ENCODE measurements at places on chromosomes 7 and 10. TPM values are rescaled to one million over a fixed set of nuclear protein-coding genes. Genes with fewer than 3 reads are reported as not detected.

Gene VENTX
- 0.12 TPM for total RNA-seq

DNA sequence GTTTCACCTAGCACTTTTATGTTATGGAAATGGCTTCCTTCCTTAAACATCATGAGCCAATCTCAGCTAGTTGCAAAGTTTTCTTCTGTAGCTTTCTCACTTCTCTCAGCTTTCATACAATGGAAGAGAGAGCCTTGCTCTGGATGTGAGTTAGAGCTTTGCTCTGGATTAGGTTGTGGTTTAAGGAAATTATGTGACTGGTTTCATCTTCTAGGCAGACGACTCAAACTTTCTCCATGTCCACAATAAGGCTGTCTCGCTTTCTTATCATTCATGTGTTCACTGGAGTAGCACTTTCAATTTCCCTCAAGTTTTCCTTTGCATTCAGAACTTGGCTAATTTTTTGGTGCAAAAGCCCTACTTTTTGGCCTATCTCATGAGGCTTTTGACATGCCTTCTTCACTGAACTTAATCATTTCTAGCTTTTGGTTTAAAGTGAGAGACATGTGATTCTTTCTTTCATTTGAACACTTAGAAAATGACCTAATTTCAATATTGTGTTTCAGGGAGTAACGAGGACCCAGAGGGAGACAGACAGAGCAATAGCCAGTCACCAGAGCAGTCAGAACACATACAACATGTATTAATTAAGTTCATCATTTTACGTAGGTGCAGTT, 49.8 kb downstream of the CNOT4 start:
- no peak for ATAC-seq

GRCh38 chr7:55260171-55260570, 105.0 kb upstream of the LANCL2 start:
- no peak for ATAC-seq

- no peak for ATAC-seq
Measured at GRCh38 chr7:102895602-102896001, 17.2 kb upstream of the LRRC17 start.

Gene PNLIPRP3
- 1.2 TPM for total RNA-seq

Gene PNLIPRP2
- not detected for total RNA-seq

Gene MMD2
- not detected for total RNA-seq

DNA sequence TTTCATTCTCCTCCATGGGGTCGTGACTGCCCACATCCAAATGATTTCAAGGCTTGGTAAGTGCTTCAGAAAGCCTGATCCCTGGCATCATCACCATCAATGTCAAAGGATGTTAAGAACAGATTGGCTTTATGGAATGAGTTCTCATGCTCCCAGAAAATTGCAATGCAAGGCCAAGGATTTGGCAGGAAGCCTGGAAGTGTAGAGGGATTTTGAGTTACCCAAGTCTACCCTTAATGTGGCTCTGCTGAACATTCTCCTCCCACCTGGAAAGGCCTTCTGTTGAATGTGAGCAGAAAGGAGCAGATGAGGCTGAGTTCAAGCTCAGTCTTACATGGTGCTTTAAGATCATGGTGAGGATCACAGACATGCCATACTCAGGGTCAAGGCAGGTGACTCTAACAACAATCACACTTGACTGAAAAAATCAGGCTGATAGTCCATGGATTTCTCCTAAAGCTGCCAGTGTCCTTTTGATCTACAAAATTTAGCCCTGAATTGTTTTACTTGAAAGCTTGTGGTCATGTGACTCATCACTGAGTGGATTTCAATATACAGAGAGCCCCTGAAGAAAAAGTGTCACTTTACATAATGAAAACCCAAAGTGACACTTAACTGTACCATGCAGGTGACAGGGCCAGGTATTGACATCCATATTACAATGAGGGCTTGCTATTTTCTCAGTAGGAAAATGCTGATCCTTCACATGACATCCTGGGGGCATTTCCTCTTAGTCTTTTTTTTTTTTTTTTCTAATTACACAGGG, 111.1 kb upstream of the PDLIM1 start:
- no peak for ATAC-seq

DNA sequence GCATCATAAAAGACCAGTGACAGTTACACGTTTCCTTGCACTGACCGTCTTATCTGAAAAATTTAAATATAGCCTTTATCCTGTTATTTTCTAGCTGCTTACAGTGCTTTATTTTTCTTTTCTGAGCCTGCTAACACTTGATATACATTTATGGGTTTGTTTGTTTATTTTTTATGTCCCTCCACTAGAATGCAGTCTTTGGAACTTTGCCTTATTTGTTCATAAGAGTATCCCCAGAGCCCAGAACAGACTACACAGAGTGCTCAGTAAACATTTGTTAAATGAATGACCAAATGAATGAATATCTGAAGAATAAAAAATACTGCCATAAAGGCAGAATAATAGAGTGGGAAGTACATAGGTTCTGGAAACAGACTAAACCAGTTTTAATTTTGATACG, 202.3 kb upstream of the LRRN3 start:
- ATAC-seq: no peak

Gene CCL24
- 0.56 TPM for total RNA-seq

Gene RABGEF1
- total RNA-seq: 26.9 TPM

GRCh38 chr10:8121201-8121890, 66.9 kb downstream of the GATA3 start:
- no peak for ATAC-seq

DNA sequence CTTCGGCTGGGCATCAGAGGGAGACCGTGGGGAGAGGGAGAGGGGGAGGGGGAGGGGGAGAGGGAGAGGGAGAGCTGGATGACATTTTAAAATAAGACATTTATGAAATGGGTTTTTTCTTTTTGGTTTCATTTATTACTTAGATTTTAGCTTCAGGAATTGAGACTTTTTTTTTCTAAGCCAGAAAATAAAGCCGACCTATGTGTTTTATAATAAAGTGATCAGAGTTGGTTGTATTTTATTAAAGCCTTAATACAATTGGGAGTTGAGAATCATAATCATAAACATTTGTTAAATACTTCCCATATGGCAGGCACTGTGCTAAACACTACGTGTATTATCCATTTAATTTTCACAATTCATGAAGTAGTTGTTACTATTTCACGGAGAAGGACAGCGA, 70.2 kb downstream of the INPP5F start:
- no peak for ATAC-seq

- peak; percentile 36 for ATAC-seq
Measured at GRCh38 chr10:89535171-89536012, at the start of gene SLC16A12. TSS of gene SLC16A12 (minus strand) at chr10:89535594. CDS start at chr10:89462578, 73,016 bp downstream.

Gene CYP3A5
- 26.4 TPM for total RNA-seq

GRCh38 chr7:65798111-65799075, 74.5 kb upstream of the VKORC1L1 start:
- no peak for ATAC-seq

DNA sequence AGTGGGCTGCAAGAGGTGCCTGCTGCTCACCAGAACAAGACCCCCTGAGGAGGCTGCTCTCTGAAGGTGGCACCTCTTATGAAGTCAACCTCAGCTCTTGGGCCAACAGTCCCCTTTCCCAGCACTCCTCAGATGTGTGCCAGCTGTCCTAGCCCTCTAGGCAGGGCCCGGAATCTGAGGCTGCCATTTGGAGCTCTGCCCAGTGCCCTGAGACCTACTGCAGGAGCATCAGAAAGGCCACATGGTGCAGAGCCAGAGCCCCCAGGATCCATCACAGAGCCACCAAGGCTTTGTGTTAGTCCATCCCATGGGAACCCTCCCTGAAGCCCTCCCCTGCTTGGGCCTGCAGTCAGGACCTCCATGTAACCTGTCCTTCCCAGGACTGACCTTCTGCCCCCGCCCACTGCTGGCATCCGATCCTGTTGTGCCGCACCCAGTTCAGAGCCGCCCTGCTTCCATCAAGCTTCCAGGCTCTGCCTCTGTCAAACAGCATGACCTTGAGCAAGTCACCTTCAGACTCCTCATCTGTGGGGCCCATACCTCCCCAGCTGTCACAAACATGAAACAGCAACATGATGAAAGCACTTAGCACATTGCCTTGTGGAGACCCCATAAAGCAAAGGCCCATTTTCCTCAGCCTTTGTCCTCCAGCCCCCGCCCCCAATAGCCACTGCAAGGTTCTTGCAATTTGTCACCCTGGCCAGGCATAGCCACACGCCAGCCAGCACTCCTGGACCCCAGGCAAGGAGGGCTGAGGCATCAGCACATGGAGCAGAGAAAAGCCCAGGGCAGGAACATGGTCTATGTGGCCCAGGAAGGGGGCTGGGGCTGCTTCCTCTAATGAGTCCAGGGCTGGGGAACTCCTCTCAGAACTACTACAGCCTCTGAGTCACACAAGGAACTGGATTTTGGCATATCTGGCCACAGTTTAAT, 51.7 kb downstream of the GRID1 start:
- ATAC-seq: peak; percentile 41

DNA sequence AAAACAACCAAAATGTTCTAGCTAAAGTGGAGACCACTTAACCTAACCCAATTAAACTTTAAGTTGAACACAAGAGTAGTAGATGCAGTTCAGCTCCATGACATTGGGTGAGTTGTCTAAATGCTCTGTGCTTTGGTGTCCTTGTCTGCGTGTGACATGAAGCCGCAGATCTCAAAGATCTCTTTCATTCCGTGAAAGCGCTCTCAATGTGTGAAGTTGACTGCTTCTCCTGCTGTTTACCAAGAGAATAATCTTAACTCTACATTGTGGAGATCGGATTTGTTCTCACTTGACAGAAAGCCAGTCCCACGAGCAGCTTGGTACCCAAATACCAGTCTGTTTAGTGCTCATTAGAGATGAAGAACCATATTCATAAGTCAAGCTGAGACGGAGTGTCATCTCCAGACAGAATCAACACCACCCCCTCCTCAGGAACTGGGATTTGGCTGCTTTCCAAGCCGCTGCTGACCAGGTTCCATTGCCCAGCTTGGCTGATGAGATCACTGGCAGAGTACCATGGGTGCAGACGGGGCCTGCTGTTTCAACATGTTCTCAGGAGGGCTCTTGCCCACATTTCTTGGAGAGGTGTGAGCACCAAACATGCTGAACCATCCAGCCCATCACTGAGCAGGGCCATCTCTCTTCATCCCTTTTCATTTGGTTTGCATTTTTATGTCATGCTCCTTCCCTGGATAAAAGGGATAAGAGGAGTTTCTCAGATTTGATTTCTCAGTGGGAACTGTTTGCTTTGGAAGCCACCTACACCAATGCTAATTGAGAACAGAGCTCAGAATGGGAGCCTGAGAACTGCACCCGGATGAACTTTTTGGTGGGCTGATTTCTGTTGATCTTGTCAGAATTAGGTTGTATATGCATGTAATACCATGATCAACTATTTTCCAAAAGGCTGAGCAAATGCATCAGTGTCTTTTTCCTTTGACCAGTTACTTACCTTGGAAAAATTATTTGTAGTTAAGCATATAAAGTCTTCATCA, 95.8 kb upstream of the AGBL3 start:
- ATAC-seq: no peak

Gene CALML3
- 501 TPM for total RNA-seq

GRCh38 chr7:119397156-119397555, 875.8 kb upstream of the KCND2 start:
- no peak for ATAC-seq

GRCh38 chr7:130444234-130444633, 3.4 kb upstream of the CEP41 start:
- ATAC-seq: no peak

DNA sequence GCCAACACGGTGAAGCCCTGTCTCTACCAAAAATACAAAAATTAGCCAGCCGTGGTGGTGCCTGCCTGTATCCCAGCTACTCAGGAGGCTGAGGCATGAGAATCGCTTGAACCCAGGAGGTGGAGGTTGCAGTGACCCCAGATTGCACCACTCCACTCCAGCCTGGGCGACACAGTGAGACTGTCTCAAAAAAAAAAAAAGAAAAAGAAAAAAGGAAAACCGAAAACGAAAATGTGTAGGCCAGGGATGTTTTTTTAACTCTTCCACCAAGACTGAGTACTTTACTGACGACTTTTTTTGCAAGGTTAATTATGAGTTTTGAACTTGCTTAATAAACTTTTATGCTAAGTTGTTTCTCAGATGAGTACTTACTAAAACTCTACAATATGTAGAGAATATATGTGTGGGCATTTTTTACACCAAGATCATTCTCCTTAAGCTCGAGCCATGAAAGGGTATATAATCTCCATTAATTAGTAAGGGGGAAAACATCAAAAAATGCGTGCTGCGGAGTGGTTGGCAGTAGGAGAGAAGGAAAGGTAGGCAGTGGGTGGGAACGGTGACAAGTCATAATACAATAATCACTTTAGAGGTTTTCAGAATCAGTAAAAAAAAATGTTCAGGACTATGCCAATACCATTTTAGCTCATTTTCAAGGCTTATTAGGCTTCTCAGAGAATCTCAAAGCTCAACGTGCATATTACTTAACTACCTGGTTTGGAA, 8.6 kb upstream of the ADRB1 start:
- no peak for ATAC-seq

DNA sequence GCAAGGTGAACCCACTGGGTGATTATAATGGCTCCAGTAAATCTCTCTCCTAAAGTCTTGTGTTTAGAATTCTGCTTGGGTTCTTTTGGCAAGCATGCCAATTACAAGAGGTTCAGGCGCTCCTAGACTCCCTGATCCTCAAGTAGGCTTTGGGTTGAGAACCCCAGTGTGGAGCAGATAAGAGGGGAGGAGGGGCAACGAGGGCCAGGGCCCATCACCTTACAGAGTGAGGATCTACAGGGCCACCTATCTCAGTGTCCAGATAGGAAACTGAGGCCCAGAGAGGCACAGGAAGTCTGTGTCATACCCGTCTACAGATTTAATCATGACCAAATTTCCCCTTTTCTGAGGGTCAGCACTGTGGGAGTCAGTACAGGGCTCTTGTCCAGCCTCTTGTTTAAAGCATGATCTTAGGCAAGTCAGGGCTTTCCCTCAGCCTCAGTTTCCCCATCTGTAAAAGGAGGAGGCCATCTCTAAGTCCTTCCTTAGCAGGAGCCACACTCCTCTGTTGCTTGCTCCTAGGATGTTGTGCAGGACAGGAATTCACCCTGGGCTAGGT, 4.4 kb downstream of the TACR2 start:
- ATAC-seq: no peak

Gene PAPOLB
- total RNA-seq: not detected

Gene DNAJC30
- total RNA-seq: 7.3 TPM

Gene WDR86
- total RNA-seq: 0.48 TPM

GRCh38 chr10:124595143-124595883, 133.7 kb downstream of the LHPP start:
- ATAC-seq: no peak
